NCI-H1417 (cell line): ENCODE measurements at places on chromosomes 3 and 15.

- DNase-seq: no peak
Observed at GRCh38 chr3:67808906-67809305, 154.5 kb upstream of the SUCLG2 start.

- DNase-seq: no peak
Observed at GRCh38 chr15:101045835-101046691, 126.9 kb downstream of the LRRK1 start.

DNA sequence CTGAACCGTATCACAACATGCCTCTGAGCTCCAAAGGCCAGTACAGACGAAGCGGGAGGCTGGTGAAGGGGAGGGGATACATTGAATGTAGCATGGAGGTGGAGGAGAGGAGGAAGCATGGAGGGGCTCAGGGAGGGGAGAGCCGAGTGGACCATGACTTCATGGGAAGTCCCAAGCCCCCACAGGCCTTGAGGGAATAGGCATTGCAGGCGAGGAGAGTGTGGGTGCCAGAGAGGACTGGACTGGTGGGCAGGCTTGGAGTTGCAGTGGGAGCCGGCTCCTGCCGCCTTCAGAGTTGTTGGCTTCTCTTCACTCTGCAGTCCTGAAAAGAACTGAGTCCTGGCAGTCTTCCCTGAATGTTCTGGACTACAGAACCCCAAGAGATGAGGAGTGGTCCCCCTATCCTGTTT is 3.3 kb upstream of the RNU6-1 start:
- DNase-seq: no peak

DNA sequence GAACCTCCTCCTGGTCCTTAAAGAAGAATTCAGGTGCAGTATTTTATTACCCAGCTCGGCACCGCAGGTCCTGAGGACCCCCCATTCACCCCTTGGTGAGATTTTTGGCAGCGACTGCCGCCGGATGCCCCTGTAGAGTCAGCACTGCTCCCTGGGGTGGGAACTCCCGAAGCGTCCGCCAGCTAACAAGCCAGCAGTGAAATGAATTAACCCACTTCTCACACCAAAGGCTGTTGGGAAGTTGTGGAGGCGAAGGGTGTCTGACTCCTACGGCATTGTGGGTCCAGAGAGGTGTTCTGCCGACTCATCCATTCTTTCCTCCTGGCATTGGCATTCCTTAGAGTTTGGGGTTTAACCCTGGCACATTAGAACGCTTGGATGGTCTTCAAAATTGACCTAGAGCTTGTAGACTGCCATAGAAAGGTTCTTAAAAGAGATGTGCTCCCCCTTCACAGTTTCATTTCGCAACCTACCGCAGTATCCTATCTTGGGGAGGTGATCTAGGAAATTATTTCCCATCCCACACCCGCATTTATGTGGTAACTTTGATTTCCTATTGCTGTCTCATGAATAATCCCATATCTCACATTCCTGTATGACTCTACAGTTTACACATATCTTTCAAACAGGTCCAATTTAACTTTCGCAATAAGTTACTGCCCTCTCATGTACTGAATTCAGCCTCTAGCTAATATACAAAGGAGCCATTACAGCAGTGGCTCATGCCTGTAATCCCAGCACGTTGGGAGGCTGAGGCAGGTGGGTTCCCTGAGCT is 879 bp upstream of the EIF5A2 start:
- no peak for DNase-seq

- no peak for DNase-seq
Observed at GRCh38 chr3:13494463-13495350, 14.6 kb downstream of the HDAC11 start.

GRCh38 chr3:94303897-94304296 is 241.0 kb downstream of the NSUN3 start:
- DNase-seq: no peak

GRCh38 chr15:53454843-53455721 is 304.4 kb downstream of the WDR72 start:
- DNase-seq: no peak

DNA sequence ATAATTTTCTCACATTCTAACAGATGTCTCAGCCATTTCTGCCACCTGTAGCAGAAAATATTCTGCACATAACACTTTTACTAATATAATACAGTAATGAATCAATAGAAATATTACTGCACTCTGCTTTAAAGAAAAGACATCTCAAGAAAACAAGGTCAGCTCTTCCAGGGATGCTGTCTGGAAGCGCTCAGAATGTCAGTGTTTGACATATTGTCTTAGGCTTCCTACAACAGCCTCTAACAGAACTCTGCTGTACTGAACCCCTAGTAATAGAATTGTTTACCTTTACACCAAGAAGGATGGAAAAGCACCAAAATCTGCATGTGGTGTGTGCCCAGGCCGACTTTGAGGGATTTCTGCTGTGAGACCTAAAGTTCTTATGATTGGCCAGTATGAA is 61.9 kb upstream of the FSTL1 start:
- no peak for DNase-seq

GRCh38 chr3:73352841-73353645 is 271.7 kb downstream of the PDZRN3 start:
- no peak for DNase-seq

- DNase-seq: no peak
Observed at GRCh38 chr3:169075710-169076109, 587.8 kb downstream of the MECOM start.

GRCh38 chr3:131602011-131602779 is 99.4 kb upstream of the MRPL3 start:
- DNase-seq: peak; percentile 34

DNA sequence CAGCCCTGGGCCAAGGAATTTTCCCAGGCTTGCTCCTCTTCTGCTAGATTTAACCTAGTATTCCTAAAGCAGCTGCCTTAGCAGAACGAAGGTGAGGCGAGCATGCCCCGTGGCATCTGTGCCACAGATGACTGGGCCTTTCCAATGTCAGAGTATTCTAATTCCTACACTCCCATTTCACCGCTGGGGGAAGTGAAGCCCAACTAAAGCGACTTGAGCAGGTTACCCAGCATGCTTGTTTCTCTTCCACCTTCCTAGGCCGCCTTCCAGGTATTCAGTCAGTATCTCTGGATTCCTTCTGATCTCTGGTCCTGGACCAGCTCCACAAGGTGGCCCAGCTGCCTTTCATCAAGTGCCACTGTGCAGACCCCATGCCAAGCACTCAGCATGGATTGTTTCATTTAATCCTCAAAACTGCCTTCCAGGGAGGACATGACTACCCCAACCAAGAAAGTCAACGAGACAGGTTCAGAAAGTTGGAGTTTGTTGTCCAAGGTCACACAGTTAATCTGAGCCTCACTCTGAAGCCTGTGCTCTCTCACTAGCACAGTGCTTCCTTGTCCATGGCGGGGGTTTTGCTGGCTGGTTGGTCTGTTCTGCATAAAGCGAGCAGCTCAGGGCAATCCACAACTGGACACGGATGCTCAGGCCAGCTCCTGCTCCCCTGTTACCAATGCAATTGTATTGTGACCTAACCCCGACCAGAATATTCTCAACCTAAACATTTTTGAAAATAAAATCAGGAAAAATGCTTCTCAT is 15.1 kb downstream of the MYO5C start:
- DNase-seq: no peak

GRCh38 chr15:34795267-34796081 is at the start of gene ACTC1:
TSS of gene ACTC1 (minus strand) at chr15:34795549. CDS start at chr15:34794808, 741 bp downstream.
- DNase-seq: no peak

DNA sequence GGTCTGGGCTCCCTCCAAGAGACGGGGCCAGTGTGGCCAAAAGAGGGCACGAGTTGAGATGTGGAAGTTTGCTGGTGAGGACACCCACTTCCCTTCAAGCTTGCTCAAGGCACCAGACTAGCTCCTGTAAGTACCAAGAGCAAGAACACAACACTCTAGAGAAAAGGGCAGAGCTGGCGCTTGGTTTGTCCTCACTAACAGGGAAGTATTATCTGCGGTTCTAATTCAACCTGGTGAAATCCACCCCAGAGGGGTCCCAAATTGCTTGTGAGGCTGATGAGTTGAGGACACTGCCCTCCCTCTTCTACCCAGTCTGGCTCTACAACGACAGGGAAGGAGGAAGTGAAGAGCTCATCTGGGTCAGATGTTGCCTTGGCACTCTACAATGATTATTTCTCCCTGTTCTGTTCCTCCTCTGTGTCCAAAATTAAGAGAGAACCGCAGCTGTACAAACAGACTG is 16.9 kb upstream of the FSIP1 start:
- DNase-seq: no peak

DNA sequence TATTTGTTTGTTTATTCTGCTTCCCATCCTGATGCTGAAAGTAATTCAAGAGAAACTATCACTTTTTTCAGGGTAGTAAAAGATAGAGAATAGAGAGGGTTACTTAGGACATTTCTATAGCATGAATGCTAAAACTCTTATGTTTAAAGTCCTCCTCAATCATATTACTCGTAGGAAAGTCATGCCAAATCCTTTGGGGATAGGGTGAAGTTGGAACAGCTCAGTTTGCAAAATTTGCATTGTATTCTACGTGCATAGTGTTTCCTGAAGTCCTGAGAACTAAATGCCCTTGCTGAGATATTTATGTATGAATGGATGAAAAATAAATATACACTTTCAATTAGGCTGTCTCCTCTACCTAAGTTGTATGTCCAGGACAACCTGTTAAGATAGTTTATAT is 14.6 kb downstream of the PLSCR5 start:
- no peak for DNase-seq

GRCh38 chr15:48823237-48823636 is 12.4 kb upstream of the CEP152 start:
- DNase-seq: no peak

- DNase-seq: no peak
Observed at GRCh38 chr3:155984791-155985417, 114.5 kb downstream of the GMPS start.

DNA sequence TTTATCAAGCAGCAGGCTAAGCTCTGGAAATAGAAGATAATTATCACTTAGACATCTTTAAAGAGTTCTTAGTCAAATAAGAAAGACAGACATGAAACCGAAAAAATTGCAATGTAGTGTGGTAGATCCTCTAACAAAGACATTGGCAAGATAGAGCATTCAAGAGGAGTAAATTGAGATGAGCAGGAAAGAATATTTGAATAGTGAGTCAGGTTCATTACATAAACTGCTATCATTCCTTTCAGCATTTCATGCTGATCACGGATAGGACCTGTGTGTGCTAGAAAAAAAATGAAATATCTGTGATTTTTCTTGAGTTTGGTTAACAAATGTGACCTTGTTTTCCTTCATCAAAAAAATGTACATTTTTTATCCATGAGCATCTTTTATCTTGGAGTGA is 460.9 kb downstream of the OTOL1 start:
- DNase-seq: no peak

- DNase-seq: no peak
Observed at GRCh38 chr3:107273771-107274170, 103.5 kb upstream of the CCDC54 start.

- DNase-seq: no peak
Observed at GRCh38 chr3:154678041-154678654, 248.2 kb upstream of the GPR149 start.

DNA sequence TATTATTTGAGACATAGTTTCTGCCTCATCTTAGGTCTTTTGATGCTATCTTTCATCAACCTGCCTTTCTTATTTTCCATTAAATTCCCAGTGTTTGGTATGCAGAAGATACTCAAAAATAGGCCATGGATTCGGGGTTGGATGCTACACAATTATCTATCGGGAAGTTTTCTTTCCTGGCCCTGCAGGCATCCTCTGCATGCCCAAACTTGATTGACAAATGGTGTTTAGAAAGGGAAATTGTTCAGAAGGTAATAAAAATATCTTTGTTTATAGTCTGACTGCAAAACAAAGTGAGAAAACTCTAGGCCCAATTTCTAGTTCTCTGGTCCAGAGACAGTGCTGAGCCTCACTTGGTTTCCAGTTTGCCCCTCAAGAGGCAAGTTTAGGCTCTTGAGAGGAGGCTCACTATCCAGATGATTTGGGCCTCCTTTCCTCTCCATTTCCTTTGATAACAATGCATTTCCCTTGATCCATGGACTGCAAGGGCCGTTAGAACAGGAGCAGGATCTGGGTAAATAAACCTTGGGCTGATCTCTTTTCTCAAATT is 157.1 kb upstream of the DPH6 start:
- DNase-seq: no peak

DNA sequence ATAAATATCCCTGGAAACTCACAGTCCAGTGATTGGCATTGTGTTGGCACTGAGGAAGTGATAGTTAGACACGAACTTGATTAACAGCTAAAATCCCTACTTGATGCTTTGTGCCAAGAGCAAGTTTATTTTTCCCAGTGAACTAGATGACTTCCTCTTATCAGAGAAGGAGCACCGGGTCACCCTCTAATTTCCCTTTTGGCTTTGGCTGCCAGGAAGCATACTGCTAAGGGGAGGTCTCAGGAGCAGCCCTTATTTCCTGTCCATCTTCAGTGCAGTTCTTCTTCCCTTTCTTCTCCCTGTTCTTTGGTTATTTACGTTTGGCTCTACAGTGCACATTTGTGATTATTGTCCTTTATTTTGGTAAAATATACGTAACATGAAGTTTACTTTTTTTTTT is 13.0 kb downstream of the FBLN2 start:
- DNase-seq: no peak

GRCh38 chr15:68151277-68151676 is 53.9 kb downstream of the CALML4 start:
- no peak for DNase-seq

GRCh38 chr15:81106560-81106959 is 27.5 kb upstream of the CFAP161 start:
- DNase-seq: peak; percentile 65

DNA sequence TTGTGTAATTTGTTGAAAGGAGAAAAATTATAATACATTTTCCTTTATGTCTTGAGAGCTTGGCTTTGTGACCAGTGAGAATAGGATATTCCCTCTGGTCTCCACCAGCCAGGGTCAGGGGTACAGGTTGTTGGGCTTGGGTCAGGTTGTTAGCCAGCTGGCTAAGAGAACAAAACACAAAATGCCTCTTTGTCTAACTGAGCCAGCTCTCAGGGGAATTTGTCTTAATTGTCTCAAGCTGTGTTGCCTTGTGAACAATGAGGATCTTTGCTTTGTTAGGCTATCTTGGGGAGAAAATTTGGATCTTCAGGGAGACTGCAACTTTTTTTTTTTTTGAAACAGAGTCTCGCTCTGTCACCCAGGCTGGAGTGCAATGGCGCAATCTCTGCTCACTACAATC is 17.7 kb upstream of the GK5 start:
- DNase-seq: peak; percentile 4

DNA sequence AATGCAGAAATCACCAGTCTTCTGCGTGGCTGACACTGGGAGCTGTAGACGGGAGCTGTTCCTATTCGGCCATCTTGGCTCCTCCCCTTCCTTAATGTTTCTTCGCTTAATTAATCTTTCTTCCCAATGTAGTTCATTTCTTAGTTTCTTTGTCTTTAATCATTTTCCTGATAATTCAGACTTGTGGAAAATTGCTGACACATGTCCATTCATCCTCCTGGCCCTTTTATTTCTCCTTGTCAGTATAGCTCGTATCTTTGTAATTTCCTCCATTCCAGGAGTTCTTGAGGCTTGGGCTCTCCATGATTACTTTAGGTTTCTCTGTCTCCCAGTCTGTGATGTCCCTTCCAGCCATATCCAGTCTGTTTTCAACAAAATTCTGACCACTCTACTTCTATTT is 98.7 kb downstream of the UBE2E2 start:
- no peak for DNase-seq

GRCh38 chr3:35651426-35651825 is 12.1 kb downstream of the ARPP21 start:
- no peak for DNase-seq

GRCh38 chr15:22941179-22941578 is 39.0 kb downstream of the CYFIP1 start:
- DNase-seq: no peak
